ENCODE measurements at places on chromosomes 2 and 18. TPM values are rescaled to one million over a fixed set of nuclear protein-coding genes. Genes with fewer than 3 reads are reported as not detected.

GRCh38 chr2:191500566-191500883 lies 177.4 kb upstream of the NABP1 start:
- no peak for DNase-seq

ZSWIM2 gene
- total RNA-seq: not detected

DNA sequence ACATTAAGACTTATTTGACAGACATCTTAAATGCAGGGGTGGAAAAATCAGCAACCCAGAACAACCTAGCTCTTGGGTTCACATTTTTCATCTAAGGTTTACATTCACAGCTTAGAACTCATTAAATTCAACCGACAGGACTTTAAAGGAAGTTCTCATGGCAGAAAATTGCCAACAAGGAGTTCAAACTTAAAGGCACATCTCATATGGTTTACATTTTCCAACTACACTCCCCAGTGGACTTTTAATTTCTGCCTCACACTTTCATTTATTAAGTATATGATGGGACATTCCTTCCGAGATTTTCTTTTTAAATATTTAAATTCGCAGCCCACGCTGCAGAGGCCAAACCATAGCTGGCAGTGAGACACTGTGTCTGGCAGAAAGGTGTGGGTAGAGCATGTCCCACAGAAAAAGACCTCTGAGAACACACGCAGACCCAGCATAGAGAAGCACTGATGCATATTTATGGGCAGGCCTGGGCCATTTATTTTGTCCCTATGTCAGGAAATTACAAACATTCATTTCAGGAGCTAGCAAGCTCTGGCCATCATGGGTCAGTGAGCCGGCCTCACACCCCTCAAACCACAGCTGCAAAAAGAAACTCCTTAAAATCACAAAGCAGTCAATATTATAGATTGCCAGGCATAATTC lies 46.3 kb downstream of the STK39 start:
- DNase-seq: no peak

DNA sequence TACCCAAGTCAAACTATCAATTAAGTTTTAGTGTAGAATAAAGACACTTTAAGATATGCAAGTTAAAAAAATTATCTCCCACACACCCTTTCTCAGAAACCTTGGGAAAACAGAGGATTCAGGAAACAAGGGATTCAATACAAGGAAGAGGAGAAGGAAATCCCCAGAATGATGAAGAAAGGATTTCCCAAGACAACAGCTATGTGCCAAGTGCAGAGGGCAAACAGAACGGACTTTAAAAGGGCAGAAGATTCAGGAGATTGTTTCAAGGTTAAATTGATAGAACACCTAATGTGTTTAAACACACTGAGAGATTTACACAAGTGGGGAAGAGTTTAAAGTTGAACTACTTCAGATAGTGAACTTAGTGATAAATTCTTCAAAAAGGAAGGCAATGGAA lies 71.5 kb upstream of the EPAS1 start:
- DNase-seq: no peak

GRCh38 chr2:46119453-46119852 lies 177.8 kb upstream of the EPAS1 start:
- no peak for DNase-seq

DNA sequence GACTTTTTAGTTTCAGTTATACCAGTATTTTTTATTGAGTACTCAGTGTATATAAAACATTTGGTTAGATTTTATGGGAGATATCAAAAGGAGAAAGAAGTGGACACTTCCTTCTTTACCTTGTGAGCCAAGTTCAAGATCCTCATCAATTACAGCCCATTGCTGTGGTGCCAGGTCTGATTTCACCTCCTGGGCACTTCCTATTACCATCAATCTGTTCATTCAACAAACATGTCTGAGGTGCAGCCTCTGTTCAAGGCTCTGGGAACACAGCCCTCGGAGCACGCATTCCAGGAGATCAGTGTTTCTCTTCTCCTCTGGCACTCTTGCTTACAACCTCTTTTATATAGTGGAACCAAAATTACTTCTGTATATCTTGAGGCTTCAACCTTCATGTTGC lies 171.4 kb upstream of the ALPP start:
- DNase-seq: no peak

KIF5C gene
- 4.5 TPM for total RNA-seq

MYO5B gene
- total RNA-seq: 8.3 TPM

GRCh38 chr2:218970894-218971293 lies 11.4 kb downstream of the CDK5R2 start:
- DNase-seq: no peak

HES6 gene
- total RNA-seq: 2.5 TPM

DNA sequence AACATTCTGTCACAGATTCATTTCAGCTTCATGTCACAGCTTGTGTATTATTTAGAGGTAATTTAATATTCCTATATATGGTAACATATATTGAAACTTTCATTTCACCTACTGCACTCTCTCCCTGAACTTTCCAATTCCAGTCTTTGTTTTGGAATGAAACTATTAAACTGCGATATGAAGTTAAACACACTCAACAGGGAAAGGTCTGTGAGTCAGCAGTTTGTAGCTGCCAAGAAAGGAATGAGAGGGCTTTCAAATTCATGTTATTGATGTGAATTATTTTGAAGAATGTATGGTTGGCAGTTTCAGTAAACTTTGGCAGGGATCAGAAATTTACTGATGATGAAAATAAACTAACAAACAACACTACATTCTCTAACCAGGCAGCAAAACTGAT lies 148.3 kb downstream of the HNMT start:
- no peak for DNase-seq

- no peak for DNase-seq
Measured at GRCh38 chr2:206204710-206205109, 45.0 kb downstream of the EEF1B2 start.

DNA sequence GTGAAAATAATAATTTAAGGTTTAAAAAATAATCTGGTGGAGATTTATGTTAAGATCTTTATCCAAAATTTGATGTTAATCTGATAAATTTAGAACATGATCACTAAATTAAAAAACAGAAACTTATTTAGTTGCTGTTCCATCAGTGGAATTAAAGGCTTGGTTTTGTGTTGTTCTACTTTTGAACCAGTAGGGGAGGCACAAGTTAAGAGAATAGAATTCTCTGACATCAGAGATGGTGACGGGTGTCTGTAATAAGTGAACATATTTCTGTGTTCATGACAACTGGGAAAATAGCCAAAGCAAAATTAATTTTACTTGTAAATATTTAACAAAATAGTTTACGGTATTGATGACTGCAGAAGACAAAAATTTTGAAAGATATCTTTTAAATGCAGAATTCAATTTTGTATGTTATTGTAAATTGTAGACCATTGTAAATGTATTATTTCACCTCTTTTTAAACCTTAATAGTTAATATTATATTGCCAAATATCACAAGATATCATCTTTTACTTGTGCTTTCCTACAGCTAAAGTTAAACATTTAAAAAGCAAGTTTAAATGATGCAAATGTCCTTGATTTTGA lies 106.0 kb downstream of the UBR3 start:
- DNase-seq: no peak

DNA sequence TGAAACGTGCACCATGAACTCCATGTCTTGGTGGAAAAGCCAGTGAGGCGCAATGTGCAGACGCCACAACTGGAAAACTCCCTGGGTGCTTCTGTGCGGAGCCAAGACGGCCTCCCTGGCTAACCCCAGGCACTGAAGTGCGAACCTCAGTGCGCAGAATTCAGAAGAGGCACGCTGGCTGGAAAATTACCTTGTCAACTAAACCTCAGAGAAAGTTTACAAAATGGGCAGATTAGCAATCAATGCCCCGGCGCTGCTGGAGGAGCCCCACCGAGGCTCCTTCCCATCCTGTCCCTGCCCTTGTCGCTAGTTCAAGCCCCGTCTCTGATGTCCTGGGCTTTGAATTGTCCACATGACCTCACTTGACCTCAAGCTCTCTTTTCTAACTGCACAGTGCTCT lies 22.2 kb downstream of the SNORC start:
- DNase-seq: no peak

DNA sequence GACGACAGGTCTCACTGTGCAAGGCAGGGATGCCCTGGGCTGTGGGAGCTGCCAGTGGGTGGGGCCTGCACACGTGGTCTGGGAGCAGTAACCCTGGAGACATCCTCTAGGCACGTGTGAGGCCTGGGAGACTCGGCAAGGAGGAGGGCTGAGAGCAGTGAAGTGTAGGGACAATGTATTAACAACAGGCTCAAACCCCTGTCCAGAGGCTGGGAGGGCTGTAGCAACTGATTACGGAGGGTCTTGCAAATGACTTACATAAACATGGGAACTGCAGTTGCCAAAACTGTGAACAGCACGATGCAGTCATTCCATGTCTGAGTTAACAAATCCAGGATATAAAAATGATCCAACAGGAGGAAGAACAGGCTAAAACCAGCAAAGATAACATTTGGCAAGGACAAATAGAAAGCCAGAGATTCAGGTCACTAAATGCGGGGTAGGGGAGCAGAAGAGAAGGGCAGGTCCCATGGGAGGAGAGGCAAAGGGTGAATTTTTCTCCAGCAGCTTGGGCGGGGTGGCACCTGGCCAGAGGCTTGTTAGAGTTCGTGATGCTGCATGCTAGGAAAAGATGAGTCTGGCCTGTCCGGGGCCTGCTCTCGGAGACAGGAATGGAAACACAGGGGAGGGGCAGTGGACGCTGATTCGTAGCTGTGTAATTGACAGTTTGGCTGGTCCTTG lies 44.9 kb downstream of the CYP27C1 start:
- no peak for DNase-seq

DNA sequence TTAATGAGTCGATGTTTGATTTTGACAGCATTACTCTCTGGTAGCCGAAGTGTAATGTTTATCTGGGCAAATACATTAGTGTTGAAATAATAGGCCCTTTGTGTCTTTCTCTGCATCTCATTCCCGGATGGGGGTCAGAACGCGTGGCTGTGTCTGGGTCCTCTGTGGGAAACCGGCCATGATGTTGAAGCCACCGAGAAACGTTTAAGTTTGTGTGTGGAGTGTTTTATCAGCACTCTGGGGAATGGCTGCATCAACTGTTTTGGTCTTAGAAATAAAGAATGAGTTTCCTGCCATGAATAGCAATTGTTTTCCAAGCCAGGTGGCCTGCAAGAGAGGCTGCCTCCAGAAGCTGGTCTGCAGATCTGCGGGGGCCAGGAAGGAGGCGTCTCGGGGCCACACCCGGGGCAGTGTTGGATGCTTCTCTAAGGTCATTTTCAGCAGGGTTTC lies 69.7 kb downstream of the RNF144A start:
- DNase-seq: no peak

SLC5A7 gene
- total RNA-seq: 0.14 TPM

- DNase-seq: no peak
Measured at GRCh38 chr18:3305933-3306332, 44.0 kb downstream of the MYL12B start.

- no peak for DNase-seq
Measured at GRCh38 chr18:13220361-13220991, 1.9 kb downstream of the LDLRAD4 start.

GRCh38 chr2:178579006-178579405 lies 98.7 kb downstream of the PLEKHA3 start:
- no peak for DNase-seq

GRCh38 chr2:97880334-97880733 lies 115.4 kb downstream of the TMEM131 start:
- DNase-seq: no peak

ABCB11 gene
- total RNA-seq: not detected

DNA sequence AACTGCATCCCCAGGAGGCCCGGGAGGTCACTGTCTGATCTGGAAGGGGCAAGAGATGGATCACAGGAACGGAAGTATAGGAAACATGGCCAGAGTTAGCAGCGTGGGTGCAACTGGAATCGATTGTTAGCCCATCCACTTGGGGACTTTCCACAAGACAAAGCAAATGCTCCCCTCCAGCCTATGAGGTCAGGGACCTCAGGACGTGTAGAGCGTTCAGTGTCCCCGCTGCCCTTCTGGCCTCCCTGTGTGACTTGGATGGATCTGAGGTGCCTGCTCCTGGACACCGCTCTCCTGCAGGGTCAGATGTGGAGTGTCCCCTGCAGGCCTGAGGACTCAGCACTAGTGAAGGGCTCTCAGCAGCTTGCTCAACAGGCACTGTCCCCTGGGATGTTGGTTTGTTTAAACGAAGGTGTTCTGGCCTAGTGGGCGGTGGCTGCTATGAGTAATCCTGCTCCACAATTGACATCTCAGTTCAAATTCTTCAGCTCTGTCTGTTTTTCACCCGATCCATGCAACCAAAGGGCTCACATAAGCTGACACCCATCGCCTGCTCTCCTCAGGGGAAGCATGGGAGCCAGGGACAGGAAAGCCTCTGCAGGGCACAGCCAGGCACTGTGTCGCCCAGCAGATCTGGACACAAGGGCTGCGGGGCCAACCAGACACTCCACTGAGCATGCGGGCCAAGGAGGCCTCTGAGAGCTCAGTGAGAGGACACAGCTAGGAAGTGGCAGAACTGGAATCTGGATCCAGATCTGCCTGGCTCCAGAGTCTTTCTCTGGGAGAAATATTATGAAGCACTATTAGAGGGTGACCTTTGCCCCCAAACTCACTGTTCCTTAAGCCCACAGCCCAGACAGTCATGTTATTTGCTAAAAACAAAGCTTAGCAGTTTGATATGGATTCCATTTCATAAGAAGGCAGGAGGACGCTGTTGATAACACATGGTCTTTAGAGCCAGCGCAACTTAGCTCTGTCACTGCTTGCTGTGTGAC lies 78.5 kb downstream of the RHOB start:
- peak; percentile 20 for DNase-seq

CFC1 gene
- not detected for total RNA-seq

GRHL1 gene
- total RNA-seq: 0.41 TPM

MTX2 gene
- total RNA-seq: 14.1 TPM

All from thoracic aorta (tissue), 2 donors.